ENCODE measurements at places on chromosomes 7 and 10.

GRCh38 chr10:14397066-14397465 is 66.3 kb upstream of the FRMD4A start:
- peak; percentile 16 for DNase-seq

DNA sequence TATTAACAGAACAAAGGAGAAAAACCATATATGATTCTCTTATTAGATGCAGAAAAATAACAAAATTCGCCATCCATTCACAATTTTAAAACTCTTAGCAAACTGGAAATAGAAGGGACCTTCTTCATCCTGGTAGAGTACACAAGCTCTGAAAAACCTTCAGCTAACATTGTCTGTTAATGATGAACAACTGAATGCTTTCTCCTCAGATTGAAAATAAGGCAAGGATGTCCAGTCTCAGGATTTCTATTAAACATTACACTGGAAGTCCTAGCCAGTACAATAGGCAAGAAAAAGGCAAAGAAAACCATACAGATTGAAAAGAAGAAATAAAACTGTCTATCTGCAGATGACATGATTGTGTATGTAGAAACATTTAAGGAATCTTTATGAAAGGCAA is 16.0 kb upstream of the CCNY start:
- no peak for DNase-seq

DNA sequence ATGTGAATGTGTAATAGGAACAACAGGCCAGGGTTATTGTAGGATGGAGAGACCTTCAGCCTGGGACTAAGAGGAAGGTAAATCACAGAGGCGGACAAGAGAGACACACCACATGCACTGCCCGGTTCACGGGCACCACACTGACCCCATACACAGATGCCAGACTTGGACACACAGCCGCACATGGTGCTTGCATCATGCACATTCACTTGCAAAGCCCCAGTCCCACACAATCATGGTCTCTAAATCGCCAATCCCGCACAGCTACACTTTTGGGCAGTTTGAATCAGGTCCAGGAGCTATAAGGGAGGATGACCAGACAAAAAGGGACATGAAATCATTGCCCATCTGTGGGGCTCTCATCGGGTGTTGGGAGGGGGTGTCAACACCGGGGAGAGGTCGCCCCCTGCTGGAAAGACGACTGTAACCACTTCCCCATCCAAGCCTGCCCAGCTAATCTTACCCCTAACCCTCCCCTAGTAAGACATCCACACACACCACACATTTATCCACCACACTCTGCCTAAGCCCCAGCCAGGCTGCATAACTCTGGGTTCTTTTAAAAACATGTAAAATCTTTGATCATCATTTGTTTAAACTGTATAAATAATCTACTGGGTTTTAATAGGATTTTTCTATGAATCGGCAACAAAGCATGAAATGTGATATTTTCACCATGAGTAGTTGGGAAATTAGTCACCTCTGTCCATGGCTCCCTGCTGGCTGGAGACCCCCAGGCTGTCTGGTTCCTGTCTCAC is 40.5 kb upstream of the SLF2 start:
- DNase-seq, result no peak

GRCh38 chr7:133794479-133794878 is 332.7 kb upstream of the LRGUK start:
- DNase-seq, result no peak

GRCh38 chr7:127862525-127862924 is 168.7 kb downstream of the LRRC4 start:
- DNase-seq, result no peak

DNA sequence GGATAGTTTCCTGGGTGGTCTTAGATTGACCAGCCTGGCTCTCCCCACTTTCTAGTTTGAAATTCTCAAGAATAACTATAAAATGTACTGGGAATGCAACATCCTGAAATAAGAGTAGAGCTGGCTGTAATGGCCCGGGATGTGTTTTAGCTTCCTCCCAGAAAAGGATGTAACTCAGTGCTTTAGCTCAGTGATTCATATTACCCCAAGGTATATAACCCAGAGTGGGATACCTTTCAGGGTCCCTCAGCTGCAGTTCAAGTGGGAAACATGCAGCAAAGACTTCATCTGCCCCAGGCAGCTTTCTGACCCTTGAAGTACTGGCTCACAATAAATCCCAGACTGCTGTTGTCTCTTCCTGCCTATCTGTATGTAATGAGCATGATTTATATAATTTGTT is 666.7 kb upstream of the KCND2 start:
- no peak for DNase-seq

- no peak for DNase-seq
Measured at GRCh38 chr10:49593998-49594397, 16.1 kb upstream of the SLC18A3 start.

DNA sequence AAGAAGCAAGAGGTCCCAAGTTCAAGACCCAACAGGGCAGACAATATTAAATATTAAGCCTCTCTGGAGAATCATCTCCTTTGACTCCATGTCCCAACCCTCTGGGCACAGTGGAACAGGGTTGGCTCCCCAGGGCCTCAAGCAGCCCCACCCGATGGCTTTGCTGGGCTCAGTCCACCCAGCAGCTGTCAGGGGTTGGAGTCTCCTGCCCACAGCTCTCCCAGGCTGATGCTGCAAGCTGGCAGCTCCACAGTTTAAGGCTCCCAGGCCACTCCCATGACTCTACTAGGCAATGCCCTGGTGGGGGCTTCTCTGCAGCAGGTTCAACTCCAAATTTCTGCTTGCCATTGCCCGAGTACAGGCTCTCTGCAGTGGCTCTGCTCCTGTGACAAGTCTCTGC is 55.1 kb downstream of the LARP4B start:
- no peak for DNase-seq

All from substantia nigra (tissue), 51 donors.